ENCODE measurements at places on chromosomes 5 and 9. TPM values are rescaled to one million over a fixed set of nuclear protein-coding genes. Genes with fewer than 3 reads are reported as not detected.

TMEM174 gene
- total RNA-seq, result not detected

GRCh38 chr5:2068531-2068930, 185.8 kb upstream of the IRX4 start:
- H3K27ac ChIP-seq, result no peak overlapping the region
- H3K4me3 ChIP-seq, result no peak overlapping the region
- H3K27me3 ChIP-seq, result no peaks in the 10 kb centered on the region
- no peak for DNase-seq
- no peaks in the 10 kb centered on the region for H3K36me3 ChIP-seq

CYLC2 gene
- not detected for total RNA-seq

GRCh38 chr9:20333991-20334390, 288.3 kb downstream of the MLLT3 start:
- no peak for DNase-seq
- H3K27ac ChIP-seq, result no peak overlapping the region
- H3K36me3 ChIP-seq, result no peaks in the 10 kb centered on the region
- no peaks in the 10 kb centered on the region for H3K4me1 ChIP-seq

DNA sequence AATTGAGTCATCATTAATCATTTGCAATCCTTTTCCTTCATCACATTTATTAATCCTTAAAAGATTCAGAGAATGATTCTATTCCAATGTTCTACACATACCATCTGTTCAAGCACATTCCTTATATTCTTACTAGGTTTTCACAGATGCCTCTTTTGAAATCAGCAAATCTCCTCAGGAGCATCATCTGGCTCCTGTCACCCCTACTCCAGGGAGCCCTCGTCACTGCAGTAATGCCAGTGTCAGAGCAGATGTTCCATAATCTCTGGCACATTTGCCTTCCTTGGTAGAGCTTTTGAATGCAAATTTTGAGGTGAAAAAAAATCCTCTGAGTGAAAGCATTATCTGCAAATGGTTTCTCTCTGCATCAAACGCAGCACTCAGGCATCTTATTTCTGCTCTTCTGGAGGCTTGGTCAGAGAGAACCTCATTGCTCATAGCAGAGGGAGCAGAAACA, 7.6 kb upstream of the KCNV2 start:
- no peak for DNase-seq
- no peaks in the 10 kb centered on the region for H3K36me3 ChIP-seq
- no peaks in the 10 kb centered on the region for H3K27me3 ChIP-seq

DNA sequence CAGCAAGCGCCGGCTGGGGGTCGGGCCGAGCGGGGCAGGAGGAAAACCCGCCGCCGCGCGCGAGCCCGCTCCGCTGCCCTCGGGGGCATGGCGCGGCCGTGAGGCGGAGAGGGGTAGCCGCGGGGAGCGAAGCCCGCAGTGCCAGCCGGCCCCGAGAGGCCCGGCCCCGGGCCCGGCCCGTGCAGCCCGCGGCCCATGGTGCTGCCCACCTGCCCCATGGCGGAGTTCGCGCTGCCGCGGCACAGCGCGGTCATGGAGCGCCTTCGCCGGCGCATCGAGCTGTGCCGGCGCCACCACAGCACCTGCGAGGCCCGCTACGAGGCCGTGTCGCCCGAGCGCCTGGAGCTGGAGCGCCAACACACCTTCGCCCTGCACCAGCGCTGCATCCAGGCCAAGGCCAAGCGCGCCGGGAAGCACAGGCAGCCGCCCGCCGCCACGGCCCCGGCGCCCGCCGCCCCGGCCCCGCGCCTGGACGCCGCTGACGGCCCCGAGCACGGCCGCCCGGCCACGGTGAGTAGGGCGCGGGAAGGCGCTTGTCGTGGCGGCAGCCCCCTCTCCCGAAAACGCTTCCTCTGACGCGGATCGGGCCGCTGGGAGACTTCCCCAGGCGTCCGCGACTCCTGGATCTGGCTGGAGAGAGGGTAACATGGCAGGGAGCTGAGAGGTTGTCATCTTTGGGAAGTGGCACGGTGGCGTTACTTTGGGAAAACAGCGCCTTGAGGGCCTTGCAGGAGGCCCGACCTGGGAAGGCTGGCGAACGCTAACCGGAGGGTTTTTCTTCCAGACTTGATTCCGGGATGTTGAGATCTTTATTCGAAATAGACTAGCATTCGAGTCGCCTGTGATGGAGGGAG, 523 bp downstream of the MAML1 start:
- peaks cover 14% of the 10 kb centered on the region for H3K4me1 ChIP-seq
- peak overlapping the region; percentile 85 for H3K27ac ChIP-seq
- peak; percentile 55 for DNase-seq
- H3K27me3 ChIP-seq, result no peaks in the 10 kb centered on the region
- H3K36me3 ChIP-seq, result peaks cover 3% of the 10 kb centered on the region
- H3K4me3 ChIP-seq, result peak overlapping the region; percentile 78

DNA sequence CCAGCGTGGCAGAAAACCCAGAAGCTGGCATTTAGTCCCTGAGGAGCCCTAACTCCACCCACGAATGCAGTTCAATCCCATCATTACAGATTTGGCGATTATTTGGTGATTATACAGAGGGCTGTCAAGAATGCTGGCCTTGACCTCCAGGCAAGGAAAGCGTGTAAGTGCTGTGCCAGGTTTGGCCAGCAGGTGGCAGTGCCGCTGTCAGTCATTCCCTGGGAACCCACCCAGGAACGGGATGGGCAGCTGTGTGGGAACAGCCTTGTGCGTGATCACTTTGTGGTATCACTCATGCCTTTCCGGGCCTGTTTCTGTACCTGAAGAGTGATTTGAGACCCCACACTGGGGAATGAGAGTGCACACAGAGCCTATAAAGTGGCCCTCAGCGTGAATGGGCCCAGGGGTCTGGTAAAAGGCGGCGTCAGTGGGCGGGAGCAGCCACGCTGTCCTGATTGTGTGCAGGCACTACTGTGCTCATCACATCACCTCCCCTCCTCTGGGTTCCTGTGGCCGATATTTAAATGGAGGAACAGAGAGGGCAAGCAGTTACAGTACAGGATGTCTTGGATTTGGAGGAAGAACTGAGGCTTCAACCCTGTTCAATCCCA, 215.6 kb downstream of the ROR2 start:
- no peaks in the 10 kb centered on the region for H3K36me3 ChIP-seq
- H3K4me1 ChIP-seq, result no peaks in the 10 kb centered on the region
- H3K27ac ChIP-seq, result no peak overlapping the region
- no peaks in the 10 kb centered on the region for H3K27me3 ChIP-seq
- DNase-seq, result no peak

FST gene
- 0.77 TPM for total RNA-seq

GRCh38 chr5:43244823-43245565, 53.0 kb downstream of the NIM1K start:
- H3K4me1 ChIP-seq, result no peaks in the 10 kb centered on the region
- H3K36me3 ChIP-seq, result no peaks in the 10 kb centered on the region
- H3K27me3 ChIP-seq, result no peaks in the 10 kb centered on the region
- DNase-seq, result no peak
- no peak overlapping the region for H3K27ac ChIP-seq

TRIM23 gene
- 11.0 TPM for total RNA-seq

- H3K36me3 ChIP-seq, result no peaks in the 10 kb centered on the region
- DNase-seq, result no peak
- H3K4me3 ChIP-seq, result no peak overlapping the region
- no peak overlapping the region for H3K27ac ChIP-seq
These were observed 190.5 kb downstream of the NXNL2 start for GRCh38 chr9:88725300-88726019.

GRCh38 chr5:78899922-78900362, 85.2 kb downstream of the ARSB start:
- H3K27me3 ChIP-seq, result no peaks in the 10 kb centered on the region
- H3K4me3 ChIP-seq, result no peak overlapping the region
- no peak overlapping the region for H3K27ac ChIP-seq
- DNase-seq, result peak; percentile 71
- 0 out of 2 replicates have a peak, but pooled peaks cover 4% of the 10 kb centered on the region for H3K4me1 ChIP-seq

Data from Caco-2 (cell line).